SK-MEL-5 (cell line): ENCODE measurements at places on chromosomes 16 and 17. TPM values are rescaled to one million over a fixed set of nuclear protein-coding genes. Genes with fewer than 3 reads are reported as not detected.

DNA sequence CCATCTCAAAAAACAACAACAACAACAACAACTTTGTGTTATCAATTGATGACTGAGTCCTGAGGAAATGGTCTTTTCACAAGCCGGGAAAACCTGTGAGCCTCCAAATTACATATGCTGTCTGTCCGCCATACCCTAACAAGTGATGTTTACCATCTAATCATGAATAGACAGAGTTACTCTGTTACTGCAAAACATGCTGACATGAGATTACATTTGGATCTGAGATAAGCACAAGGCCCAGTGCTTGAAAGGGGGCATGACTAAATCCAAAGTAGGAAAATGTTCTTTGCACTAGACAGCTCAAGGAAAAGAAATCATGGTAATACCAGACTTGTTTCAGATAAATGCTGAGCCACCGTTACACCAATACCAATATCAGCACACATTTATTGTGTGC, 8.6 kb upstream of the ATXN1L start:
- no peak for DNase-seq

SDR42E1 gene
- total RNA-seq = not detected in 2 replicates

GRCh38 chr16:71406724-71407123, 35.1 kb downstream of the TLE7 start:
- DNase-seq = no peak

GRCh38 chr16:5581908-5582307, 484.3 kb upstream of the EEF2KMT start:
- DNase-seq = no peak

- DNase-seq = peak; percentile 58
Observed at GRCh38 chr17:81867991-81868673, 3.0 kb downstream of the ARHGDIA start.

CRISPLD2 gene
- 0.40 TPM in 2 replicates for total RNA-seq

CCL16 gene
- total RNA-seq = not detected in 2 replicates

- DNase-seq = no peak
Observed at GRCh38 chr16:75462806-75463205, 1.7 kb downstream of the TMEM170A start.

DNA sequence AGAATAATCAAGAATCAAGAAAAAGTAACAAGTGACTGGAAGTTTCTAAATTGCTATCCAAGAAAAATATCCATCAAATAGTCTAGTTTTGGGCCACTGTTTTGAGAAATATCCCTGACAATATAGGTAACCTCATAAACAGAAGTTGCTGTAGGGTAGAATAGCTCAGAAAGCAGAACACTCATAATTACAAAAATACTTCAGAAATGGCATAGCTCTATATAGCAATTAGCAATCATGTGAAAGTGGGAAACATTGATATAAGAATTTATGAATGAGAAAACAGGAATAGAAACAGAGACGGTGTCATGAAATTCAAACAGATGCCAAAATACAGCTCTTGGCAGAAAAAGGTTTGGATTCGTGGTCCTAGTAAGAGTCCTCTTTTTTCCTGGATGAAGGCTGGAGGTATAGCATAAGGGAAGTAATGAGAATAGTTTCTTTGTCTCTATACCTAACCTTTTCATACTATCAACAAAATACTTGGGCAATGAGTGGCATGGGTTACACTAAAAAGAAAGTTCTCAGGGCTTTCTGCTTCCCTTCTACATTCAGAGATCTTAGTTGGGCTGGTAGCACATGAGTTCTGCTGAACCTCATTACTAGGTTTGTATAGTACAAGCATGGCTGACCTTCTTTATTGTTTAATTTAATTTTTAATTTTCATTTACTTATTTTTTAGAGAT, 33.5 kb downstream of the SPAG9 start:
- DNase-seq = no peak

ZG16 gene
- not detected in 2 replicates for total RNA-seq

RPTOR gene
- total RNA-seq = 27.3 and 28.6 TPM in 2 replicates

GRCh38 chr16:84373907-84374489, 5.7 kb downstream of the ATP2C2 start:
- DNase-seq = no peak

ATMIN gene
- 42.3 and 45.4 TPM in 2 replicates for total RNA-seq

DNA sequence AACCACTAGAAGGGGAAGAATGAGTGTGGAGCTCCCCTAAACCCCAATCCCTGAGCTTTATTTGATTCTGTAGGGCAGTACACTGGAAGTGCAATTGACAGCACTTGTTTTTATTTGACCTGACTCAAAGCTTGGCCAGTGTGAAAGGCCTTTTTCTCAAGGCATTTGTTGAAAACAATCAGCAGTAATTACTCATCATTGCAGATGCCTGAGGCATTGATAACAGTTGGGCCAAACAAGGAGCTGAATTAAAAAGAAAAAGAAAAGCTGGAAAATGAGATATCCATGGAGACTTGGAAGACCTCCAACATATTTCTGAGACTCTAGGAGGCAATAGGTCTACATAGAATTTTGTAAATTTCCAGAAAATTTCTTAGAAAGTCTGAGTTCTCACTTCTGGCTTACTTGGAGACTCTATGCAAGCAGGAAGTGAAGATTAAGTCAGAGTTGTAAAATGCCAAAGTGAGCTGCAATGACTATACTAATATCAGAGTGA, 200.8 kb upstream of the KCNJ16 start:
- peak; percentile 46 for DNase-seq

CLEC3A gene
- not detected in 2 replicates for total RNA-seq

GLTPD2 gene
- not detected in 2 replicates for total RNA-seq

- DNase-seq = no peak
Observed at GRCh38 chr16:85984947-85985451, 86.0 kb downstream of the IRF8 start.

DNA sequence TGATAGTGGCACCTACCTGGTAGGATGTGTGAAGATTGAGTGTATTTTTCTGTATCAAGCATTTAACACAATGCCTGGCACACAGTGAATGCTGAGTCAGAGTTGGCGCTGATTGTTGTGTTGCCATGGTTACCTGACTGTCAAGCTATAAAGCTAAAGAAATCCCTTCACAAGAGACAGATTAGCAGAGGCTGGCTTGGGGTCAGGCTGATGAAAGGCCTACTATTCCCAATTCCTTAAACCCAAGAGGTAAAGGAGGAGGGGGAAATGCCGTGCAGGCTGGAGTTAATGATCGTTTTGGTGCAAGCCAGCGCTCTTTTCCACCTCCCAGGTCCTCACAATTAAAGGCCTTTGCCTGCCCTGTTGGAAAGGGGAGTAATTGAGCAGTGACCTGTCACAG, 5.9 kb downstream of the CLEC19A start:
- peak; percentile 9 for DNase-seq

DNA sequence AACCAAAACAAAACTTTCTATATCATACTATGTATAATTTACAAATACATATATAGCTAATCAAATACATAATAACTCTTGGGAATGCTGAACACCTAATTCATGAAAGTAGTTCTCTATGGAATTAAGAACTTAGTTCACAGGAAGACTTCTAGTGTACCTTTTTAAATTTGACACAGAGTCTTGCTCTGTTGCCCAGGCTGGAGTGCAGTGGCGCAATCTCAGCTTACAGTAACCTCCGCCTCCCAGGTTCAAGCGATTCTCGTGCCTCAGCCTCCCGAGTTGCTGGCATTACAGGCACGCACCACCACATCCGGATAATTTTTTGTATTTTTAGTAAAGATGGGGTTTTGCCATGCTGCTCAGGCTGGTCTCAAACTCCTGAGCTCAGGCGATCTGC, 24.7 kb downstream of the RFWD3 start:
- DNase-seq = no peak

MT1A gene
- total RNA-seq = not detected in 2 replicates

DNA sequence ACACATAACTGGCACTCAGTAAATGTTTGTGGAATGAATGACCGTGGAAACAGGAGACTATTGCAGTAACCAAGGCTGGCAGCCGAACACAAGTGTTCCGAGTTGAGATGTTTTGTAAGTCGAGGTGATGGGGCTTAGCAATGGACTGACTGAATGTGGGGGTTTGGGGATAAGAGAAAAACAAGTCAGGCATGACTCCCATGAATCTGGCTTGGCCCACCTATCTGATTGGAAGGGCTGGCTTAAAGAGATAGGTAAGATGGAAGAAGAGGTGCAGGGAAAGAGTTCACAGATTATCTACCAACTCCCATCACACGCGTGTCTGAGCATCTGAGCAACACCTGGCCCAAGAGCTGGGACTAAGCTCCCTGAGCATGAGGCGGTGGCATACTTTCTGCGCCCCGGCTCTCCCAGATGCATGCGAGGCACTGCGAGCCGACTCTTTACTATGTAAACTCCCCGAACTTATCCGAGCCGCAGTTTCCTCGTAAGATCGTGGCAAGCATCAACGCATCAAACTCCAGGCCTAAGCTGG, 539 bp downstream of the IFT20 start:
- DNase-seq = no peak

- DNase-seq = peak; percentile 15
Observed at GRCh38 chr16:69482410-69482991, 58.1 kb downstream of the CYB5B start.

- DNase-seq = no peak
Observed at GRCh38 chr17:31492880-31493655, 101.6 kb downstream of the RAB11FIP4 start.

KRTAP4-5 gene
- total RNA-seq = not detected in 2 replicates

- no peak for DNase-seq
Observed at GRCh38 chr16:68281368-68282063, 17.2 kb downstream of the SLC7A6 start.

- DNase-seq = no peak
Observed at GRCh38 chr16:68417711-68418301, 30.5 kb downstream of the SMPD3 start.

DNA sequence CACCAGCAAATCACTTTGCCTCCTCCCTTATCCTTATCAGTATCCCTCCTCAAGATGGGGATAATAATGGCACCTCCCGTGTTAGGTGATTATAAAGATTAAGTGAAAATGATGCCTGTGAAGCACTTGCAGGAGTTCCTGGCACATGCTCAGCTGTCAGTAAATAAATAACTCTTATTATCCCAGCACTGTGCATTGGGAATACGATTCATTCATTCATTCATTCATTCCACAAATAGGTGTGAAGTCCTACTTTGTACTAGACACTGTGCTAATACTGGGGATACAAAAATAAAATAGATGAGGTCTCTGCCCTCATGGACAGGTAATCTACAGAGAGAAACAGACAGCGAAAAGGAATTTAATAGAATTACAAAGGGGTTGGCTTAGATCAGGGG, 2.0 kb downstream of the XYLT2 start:
- DNase-seq = no peak

KRT31 gene
- total RNA-seq = not detected in 2 replicates

- no peak for DNase-seq
Observed at GRCh38 chr16:88010343-88010967, 59.2 kb downstream of the BANP start.

- no peak for DNase-seq
Observed at GRCh38 chr16:17340804-17341203, 130.0 kb downstream of the XYLT1 start.

CMTM2 gene
- not detected in 2 replicates for total RNA-seq

DNA sequence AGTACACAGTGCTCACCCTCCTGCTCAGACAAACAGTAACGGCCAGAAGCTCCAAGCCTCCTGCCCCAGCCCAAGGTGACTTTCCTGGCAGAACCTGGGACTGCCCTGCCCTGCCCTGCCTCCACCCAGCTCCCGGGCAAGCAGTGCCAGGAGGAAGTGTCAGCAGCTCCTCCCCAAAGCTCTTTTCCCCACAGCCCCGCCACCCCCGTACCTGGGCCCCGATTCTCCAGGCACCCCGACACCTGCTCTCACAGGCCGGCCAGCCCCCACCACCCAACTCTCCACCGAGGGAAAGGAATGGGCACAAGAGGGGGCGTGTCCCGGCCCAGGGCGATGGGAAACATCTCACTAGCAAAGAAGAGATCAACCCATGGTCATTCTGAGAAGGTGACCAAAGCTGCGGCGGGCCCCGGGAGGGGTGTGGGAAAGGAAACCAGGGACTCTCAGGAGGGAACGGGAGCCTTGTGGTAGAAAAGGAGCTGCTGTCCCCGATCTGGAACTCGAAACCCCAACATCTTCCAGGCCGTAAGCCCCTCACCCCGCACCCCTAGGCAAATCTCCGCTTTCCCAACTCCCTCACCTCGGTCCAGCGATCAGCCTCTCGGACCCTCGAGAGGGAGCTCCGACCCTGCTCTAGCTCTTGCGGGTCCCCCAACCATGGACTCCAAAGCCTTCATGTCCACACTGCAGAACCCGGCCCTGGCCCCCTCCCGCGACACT, 1.2 kb downstream of the BCAR1 start:
- DNase-seq = no peak
